ENCODE measurements at places on chromosomes 3 and 15.

- no peak for DNase-seq
Measured at GRCh38 chr3:65562447-65562846, 476.3 kb downstream of the MAGI1 start.

- no peak for DNase-seq
Measured at GRCh38 chr3:2375376-2375775, 276.7 kb downstream of the CNTN4 start.

DNA sequence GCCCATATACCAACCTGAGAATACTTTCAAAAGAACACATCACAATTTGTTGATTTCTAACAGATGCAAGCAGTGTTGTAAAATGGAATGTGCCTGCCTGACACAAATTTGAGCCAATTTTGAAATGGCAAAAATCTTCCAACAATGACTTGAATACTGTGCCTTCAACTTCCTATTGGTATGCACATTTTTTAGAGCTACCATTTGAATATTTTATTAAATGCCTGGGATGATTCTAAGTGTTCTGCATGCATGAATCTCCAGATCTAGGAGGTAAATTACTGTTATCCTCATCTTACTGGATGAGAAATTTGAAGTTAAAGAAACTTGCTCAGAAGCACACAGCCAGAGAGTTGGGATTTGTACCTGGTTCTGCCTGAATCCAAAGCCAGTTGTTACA lies 282.8 kb upstream of the LRRN1 start:
- DNase-seq = no peak

DNA sequence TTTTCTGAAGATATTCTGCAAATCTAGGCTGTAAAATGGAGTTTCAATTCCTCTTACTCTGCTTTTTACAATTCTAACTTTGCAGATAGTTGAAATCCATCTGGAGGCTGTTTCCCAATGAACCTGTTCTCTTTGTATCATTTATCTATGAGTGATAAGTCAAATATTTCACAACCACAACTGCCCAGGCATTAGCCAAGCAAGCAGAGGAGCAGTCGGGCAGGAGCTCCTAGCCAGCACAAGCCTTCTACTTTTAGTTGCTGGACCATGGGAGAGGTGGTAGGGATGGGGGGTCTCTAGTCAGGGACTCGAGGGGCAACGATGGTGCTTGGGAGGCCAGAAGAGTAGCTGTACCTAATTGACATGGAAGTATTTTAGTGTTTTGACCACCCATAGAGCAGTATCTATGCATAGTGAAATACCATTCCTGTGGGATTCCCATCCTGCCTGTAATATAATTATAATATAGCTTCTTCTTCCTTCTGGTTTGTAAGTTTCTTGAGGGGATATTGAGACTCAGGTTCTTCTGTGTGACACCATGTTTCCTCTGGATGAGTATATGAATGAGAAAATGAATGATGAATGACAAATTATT lies 353.5 kb upstream of the IL12A start:
- DNase-seq = no peak

DNA sequence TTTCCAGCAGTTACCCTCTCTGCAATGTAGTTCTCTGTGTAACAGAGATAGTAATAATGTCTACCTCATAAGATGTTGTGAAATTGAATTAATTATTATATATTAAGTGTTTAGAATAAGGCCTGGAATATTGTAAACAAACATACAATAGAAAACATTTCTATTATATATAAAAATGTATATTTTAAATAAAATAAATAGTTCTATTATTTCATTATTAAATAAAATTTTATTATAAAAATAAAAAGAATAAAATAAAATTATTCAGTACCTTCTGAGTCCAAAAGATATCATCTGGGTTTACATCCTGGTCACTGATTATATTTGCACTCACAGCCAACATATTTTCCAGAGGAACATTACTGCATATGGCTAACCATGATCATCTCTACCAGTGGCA lies 135.4 kb downstream of the LRRC3B start:
- no peak for DNase-seq

DNA sequence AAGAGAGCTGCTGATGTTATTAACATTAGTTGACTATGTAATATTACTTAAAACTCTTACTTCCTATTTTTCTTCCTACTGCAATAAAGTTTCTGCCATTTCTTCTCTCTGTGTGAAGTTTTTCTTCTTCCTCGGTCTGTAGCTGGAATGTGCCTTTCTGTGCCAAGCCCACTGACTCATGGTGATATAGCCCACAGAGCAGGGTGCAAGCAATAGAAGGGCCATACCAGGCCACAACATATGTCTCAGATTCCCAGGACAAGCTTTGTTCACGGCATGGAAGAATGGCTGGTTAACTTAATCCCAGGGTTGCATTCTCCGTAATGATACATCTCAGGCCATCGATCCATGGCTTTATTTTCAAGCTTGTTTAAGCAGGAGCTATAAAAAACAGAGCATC lies 815.3 kb downstream of the TUSC7 start:
- DNase-seq = no peak

DNA sequence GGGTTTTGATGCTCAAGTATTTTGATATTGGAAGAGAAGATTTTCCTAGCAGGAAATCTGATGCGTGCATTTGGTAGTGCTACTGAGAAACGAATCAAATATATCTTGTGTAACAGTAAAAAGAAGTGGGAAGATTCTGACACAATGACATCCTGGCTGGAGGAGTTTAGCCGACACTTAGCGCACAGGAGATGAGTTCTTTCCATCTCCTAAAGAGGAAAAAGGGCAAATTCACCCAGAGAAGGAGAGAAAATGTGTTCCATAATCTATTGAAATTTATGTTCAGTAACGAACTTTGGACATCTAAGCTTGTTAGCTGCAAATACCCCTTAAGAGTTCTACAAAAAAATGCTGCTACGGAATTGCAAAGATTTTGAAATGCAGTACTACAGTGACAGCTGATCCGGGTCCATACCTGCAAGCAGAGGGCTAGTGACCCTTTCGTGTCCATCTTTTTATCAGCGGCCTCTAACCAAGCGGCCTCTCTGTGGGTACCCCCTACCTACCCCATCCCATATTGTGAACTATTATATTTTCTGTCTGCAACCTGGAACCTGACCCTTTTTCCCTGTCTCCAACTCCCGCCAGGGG lies 971 bp downstream of the CPOX start:
- no peak for DNase-seq

GRCh38 chr3:143726727-143727126 lies 121.5 kb downstream of the SLC9A9 start:
- DNase-seq = no peak

DNA sequence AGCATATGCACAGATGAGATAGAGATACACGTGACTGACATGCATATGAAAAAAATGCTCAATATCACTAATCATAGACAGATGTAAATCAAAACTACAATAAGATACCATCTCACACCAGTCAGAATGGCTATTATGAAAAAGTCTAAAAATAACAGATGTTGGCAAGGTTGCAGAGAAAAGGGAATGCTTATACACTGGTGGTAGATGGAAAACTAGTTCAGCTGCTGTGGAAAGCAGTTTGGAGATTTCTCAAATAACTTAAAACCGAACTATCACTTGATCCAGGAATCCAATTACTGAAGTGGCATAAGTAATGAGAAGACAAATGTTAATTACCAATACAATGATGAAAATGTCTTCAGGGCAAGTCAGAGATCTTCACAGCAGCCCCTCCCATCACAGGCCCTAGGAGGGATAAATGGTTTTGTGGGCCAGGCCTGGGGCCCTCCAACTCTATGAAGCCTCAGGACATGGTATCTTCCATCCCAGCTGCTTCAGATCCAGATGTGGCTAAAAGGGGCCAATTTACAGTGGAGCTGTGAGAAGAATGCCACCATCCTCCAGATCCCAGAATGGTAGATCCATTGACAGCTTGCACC lies 71.4 kb upstream of the PLSCR4 start:
- DNase-seq = no peak

- no peak for DNase-seq
Measured at GRCh38 chr3:194431554-194431953, 32.5 kb upstream of the GP5 start.

GRCh38 chr15:89946681-89947299 lies 34.0 kb upstream of the ARPIN start:
- no peak for DNase-seq

- no peak for DNase-seq
Measured at GRCh38 chr3:18847583-18848197, 300.6 kb upstream of the KCNH8 start.

DNA sequence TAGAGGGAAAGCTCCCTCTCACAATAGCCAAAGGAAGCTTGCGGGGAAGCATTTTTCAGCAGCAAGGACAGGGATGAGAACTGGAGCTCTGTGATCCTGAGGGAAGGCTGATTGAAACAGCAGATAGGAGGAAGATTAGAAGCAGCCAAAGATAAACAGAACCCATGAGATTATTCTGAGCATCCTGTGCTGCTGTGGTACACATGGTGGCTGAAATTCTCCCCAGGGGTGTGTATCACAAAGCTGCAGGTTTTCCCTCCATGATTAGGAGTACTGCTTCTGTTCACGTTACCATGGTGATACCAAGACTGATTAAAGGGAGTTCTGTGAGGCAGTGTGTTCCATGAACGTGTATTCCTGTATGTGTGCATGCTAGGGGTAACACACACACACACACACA lies 30.3 kb upstream of the PSMD6 start:
- no peak for DNase-seq

DNA sequence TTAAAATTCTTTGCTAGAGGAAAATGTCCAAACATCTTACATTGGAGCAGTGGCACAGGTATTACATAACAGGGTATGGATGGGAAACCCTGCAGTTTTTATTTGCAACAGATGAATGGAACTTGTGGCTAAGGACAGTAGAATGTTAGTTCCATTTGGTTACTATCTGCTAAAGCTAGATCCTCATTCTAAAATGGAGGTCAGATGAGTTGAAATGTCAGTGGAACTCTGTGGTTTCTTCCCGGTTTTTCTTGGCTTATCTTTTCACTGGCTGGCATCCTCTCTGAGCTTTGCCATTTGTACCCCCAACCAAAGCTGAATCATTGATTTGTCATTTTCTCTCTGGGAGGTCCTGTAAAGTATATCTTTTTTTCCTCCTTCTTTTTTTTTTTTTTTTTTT lies 68.9 kb downstream of the ARMC8 start:
- no peak for DNase-seq

GRCh38 chr15:77588126-77588525 lies 44.6 kb downstream of the LINGO1 start:
- no peak for DNase-seq

- no peak for DNase-seq
Measured at GRCh38 chr3:17195856-17196604, 311.3 kb downstream of the PLCL2 start.

DNA sequence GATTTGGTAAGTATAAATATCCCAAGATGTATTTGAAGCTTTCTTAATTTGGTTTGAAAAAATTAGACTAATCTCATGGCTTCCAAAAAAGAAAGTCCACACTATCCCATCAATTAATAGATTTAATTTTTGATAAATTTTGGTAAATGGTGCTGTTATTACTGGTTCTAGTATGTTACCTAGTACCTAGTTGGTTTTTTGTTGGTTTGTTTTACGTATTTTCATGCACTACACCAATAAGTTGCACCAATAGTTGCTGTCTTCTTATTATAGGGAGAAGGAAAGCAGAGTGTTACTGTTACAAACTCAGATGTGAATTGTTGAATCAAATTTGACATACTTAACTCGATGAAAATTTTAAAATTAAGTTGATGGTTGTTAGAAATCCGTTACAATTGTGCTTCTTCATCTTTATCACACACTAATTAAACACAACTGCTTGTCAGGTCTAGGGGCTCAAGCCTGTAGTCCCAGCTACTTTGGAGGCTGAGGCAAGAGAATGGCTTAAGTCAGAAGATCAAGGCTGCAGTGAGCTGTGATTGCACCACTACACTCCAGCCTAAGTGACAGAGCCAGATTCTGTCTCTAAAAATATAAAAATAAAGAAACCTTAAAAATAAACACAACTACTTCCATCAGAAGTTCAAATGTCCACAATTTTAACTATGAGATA lies 23.1 kb upstream of the MBNL1 start:
- no peak for DNase-seq

GRCh38 chr15:44081026-44082013 lies 113.8 kb downstream of the FRMD5 start:
- DNase-seq = no peak

DNA sequence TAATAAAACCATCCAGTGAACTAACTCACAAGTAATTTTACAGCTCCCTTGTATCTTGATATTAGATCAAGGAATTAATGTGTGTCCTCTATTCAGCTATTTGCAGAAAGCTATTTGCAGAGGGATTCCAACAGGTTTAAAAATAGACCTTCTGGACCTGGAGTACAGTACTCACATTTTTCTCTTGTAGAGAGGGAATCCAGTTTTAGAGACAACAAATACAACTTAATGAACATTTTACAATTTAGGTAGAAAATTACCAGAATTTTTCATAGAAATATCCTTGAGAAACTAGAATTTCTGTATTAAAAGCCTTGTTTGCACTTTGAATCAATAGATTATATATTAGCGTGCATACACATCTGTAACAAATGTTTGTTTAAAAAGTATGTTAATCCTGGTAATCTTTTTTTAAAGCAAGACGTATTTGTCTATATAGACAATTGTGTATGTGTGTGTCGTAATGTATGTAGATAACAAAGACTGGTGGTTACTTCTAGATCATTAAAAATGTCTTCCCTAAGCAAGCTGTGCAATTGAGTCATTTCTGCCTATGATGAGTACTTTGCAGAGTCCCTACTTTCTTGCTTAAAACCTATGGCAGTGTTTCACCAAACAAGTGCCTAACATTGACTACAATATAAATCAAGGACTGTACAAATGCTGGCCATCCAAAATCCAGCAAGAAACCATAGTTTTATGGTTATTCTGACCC lies 57.9 kb downstream of the PPP2R3A start:
- DNase-seq = no peak

GRCh38 chr3:14274999-14275961 lies 96.7 kb downstream of the LSM3 start:
- no peak for DNase-seq

DNA sequence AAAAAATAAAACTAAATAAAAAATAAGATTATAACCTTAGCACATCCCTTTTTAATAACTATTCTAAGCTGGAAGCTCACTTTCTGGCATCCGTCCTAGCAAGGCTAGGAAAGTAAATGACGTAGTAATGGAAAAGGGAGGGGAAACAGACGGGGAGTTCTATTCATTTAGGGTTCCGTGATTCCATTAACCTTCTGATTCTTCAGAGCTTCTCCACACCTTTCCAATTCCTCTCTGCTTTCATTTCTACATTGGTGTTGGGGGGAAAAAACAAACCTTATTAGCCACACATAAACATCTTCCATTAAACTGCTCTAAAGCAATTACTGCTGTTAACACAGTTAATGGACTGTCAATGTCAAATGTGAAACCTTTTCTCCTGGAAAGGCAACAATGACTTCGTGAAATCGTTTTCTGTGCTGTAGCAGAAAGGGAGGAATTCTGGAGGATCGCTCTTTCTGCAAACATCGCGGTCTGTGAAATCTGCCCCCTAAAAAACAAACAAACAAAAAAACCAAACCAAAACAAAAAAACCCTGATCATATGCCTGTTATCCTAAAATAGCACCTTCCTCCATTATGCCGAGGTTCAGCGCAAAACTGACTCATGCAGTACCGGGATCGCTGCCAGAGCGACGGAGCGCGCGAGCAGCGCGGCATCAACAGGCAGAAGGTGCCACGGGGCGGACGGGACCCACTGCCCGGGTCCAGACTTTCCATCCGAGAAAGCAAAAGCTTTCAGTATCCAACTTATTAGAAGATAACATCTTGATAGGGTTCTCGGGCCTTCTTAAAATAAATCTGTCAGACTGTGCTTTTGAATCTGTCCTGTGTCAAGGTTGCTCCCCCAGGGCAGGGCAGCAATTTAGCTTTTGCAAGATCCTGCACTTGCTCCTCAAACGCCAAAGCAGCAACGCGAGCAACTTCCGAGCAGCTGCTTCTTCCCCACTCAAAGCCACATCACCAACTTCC lies 156.2 kb downstream of the FGF12 start:
- peak; percentile 74 for DNase-seq

All from NCI-H2171 (cell line).